ENCODE measurements at places on chromosomes 1 and 21.

GRCh38 chr1:160618763-160619274, 28.0 kb downstream of the SLAMF1 start:
- no peak for DNase-seq

DNA sequence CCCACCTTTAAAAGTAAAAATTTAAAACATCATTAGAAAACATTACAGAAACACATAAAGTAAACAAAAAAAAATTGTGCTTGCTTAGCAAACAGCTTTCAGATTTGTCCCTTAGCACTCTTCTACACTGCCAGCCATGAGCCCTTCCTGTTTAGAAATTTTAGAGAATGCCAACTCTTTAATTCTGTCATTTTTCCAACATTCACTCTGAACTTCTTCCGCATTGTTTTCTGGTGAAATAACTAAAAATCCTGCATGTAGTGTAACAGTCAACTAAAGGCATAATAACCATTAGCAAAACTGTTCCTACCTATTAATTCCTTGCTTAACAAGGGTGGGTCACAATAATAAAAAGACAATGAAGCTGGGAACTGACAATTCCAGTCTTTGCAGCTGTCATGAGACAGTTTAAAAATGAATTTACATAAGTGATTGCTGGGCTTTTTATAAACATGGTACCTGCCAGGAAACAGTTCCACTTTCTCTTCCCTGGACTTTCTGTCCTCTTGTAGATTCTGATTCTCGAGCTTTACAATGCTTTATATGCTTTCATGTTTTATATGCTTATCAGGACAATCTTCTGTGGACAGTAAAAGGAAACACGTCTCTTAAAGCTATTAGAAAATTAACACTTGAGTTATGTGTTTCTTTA, 19.0 kb downstream of the GNG12 start:
- no peak for DNase-seq

- DNase-seq: no peak
These were observed 64.1 kb downstream of the USP24 start for GRCh38 chr1:55150880-55151588.

GRCh38 chr1:19347533-19348172, 35.5 kb downstream of the SLC66A1 start:
- DNase-seq: no peak

DNA sequence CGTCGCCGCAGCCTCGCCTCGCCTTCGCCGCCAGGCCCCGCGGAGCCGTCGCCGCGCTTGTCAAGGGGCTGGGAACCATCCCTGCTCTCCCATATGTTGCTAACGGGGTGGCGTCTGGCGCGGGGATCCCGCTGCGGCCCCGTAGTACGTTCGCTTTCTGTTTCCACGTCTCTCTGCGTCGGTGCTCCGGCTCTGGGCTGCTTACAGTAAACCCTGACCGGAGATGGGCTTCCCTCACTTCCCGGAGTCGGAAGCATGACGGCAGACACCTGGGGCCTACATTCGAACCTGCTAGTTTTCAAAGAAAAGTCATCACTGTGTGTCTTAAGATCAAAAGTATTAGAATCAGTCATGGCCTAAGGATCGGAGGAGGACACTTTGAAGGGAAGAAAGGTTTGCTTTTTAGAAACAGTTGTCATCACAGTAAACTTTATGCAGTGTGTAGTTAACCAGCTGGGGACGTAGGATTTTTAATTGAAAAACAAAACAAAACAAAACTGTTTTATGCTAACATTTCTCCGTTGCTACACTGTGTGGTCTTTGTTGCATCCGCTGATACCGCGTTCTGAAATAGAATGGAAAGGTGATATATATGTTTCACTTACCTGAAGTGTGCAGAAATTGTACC, 69.0 kb downstream of the SLC35A3 start:
- DNase-seq: no peak

GRCh38 chr1:200368556-200368955, 41.3 kb downstream of the ZNF281 start:
- DNase-seq: no peak

DNA sequence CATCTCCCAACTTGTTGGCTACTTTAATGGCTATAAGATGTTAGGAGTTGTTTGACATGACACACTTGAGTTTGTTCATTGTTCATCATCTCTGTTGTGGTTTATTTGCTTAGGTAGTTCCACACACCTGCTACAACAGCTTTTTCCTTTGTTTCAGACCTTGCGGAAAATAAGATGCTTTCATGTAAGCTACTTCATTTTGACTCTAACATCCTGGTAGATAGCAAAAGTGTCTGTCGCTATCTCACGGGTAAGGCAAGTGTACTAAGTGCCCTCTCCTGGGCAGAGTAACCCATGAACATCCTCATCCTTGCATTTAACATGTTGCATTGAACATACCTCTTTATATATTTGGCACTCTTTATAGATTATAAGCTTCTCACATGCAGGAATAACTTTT, 1.6 kb upstream of the OR10T2 start:
- no peak for DNase-seq

GRCh38 chr1:199273837-199274379, 635.1 kb downstream of the PTPRC start:
- no peak for DNase-seq

DNA sequence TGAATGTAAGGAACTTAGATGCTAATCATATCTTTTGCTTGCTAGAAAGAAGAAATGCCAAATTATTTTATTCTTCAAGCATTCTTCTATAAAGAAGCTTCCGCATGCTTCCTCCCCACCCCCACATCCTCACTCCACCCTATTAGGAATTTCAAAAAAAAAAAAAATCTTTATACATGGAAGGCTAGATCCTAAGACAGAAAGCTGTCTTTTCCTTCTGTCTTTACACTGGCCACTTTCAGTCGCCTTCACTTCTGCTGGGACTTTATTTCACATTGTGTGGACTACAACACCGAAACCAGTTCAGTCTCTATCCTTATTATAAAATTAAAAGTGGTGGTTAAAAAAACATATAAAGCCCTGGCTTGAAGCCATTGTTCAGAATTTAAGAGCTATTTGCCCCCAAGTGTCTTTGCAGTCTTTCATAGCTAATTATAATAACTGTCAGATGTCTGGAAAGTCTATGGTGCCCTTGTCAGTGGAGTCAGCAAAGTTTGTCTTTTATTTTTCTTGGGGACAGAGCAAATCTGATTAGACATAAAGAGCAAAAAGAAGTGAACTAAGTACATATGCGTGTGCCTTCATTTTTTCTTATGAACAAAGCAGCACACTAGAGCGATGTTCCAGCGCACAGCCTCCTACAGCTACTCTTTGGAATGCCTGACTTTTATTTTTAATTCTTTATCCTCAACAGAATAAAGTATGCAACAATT, 297.7 kb downstream of the PTPRC start:
- no peak for DNase-seq

GRCh38 chr1:203733009-203733863, 31.7 kb upstream of the LAX1 start:
- no peak for DNase-seq

DNA sequence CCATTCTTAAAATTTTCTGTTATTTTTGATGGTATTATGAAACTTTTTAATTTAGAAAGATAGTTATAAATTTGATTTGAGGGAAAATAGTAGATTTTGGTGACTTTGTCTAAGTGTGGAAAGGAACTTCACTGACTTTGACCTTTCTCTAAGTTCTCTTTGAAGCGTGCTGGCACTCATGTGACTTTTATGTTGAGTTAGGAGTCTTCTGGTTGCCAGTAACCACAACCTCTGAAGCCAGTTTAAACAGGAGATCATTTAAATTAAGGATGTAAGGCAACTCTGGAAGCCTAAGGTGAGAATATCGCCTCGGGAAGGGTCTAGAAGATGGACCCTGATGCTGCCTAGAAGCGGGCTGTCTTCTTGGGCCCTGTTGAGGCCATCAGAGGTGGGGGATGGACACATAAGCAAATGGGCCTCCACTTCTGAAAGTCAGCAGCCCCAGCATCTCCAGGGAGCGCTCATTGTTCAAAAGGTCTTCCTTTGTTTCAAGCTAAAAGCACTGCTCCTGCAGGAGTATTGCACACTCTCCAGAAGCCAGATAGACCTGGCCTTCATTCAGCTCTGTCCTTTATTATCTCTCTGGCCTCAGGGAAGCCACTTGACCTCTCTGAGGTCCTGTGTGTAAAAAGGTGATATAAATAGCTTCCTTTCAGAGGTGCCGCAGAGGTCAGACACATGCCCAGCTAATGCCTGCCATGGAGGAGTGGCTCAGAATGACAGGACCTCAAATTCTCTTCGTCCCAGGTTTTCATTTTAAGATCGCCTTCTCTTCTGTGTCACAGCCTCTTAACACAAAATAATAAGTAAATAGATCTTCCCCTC, 5.1 kb upstream of the RCAN1 start:
- DNase-seq: no peak

DNA sequence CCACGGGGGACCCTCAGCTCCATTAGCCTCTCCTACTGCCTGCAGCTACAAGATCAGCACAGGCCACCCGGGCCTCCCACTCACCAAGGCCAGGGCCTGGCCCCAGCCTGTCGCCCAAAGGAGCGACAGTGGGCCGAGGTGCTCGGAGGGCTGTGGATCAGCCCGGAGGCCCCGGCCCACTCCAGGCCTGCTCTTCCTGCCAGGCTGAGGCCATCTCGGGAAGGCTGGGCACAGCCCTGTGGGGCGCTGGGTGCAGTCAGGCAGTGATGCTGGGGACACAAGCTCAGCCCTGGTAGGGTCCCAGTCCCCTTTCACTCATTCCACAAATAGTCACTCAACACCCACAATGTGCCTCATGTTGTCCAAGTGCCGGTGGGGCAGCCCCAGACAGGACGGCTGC, 58.8 kb downstream of the CASZ1 start:
- DNase-seq: no peak

GRCh38 chr1:84365225-84366221, 32.8 kb upstream of the DNASE2B start:
- DNase-seq: no peak

- DNase-seq: no peak
These were observed 28.4 kb downstream of the JUN start for GRCh38 chr1:58755468-58755872.

DNA sequence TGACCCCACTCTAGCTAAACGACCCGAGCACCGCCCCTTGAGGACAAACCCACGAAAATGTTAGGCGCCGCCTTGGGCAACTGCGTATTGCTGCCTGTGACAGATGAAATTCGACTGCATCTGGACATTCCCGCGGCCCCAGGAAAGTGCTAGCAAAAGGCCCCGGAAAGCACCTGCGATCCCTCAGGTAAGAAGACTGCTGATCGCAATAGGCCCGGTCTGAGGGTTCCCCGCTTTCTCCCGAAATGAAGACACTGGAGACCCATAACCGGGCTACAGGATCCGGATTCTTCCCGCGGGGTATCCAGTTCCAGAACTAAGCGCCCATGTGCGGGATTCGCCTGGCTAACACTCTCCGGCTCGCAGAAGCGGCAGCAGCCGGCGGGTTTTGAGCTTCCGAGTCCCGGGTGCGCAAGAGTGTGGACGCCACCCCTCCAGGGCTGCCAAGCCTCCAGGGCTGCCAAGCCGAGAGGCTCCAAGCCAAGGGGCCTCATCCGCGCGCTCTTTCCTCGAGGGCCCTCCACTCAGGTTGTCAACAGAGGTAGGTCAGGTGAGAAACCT, 157.9 kb upstream of the NBPF11 start:
- DNase-seq: peak; percentile 75

DNA sequence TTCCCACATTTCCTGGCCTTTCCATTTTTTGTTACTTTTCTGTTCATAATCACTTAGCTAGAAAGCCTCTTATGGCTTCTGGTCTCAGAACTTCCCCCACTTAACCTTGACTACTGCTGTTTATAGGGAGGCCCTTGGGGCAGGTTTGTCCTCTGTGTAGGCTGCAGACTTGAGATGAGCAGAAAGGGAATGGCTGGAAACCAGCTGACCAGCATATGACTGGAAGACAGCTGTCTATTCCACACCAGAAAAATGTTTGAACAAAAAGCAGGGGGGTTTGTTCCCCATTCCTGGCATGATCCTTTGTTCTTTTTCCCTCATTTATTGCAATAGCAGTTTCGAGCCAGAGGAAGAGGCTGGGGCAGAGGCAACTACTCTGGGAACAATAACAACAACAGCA, 4.9 kb upstream of the SH3D21 start:
- DNase-seq: no peak

DNA sequence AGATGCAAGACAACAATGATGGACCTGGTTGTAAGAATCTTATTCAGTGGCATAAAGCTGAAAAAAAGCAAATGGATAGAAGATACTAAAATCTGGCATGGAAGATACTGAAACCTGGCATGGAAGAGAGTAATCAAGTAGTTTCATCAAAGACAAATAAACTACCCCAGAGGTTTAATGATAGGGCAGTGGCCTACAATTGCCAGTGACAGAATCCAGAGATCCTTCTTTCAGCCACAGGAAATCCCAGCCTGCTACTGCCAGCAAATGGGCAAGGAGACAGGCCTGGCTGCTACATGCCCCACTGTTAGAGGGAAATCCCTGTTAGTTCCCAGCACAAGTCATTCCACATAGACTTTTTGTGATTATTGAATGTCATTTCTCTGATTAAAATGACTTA, 409.4 kb downstream of the VAV3 start:
- no peak for DNase-seq

DNA sequence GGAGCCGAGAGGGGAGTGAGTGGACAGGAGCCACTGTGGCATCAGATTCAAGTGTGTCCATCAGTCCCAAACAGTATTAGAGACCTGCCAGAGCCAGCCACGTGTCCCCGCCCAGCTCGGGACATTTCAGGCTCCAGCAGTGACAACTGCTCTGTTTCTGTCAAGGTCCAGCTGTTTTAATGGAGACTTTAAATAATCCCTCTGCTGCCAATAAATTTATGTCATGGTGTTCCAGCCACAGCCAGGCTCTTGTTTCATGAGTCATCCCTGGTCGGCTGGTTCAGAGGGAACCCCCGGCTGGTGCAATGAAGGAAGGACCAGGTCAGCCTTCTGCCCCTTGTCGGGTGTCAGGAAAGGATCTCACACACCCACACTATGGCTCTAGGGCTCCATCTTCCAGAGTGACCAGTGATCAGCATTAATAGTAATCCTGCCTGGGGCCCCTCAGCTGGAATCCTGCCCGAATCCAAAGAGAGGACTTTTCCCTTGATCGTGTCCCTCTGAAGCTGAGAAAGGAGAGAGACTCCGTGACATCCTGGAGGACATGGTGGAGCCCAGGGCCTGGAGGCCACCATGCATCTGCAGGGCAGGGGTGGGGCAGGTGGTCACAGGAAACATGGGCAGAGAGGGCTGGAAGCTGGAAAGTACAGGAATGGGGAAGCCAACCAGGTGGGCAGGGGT, 197.3 kb downstream of the MATN1 start:
- no peak for DNase-seq

GRCh38 chr1:9589144-9589718, 520 bp downstream of the TMEM201 start:
- no peak for DNase-seq

- DNase-seq: no peak
These were observed 110.4 kb downstream of the TNFSF18 start for GRCh38 chr1:172940174-172940855.

- no peak for DNase-seq
These were observed 23.8 kb downstream of the ZMPSTE24 start for GRCh38 chr1:40281853-40282252.

- no peak for DNase-seq
These were observed 40.2 kb upstream of the KCNA10 start for GRCh38 chr1:110559157-110559556.

- peak; percentile 33 for DNase-seq
These were observed 3.1 kb downstream of the LRP8 start for GRCh38 chr1:53324728-53325297.

DNA sequence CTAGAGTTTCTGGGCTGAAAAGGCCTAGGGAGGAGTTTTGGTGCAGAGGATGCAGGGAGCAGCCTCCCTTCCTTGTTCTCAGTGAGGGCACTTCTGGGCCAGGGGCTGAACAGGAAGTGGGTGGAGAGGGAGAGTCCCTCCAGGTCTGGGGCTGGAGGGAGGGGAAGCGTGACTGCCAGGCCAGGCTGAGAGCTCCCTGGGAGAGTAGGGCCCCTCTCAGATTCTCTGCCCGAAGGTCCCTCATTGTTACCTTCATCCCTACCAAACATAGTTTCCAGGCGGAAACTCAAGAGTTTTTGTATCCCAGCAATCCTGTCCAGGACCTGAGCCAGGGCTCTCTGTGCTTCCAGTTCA, 36.8 kb downstream of the CITED4 start:
- no peak for DNase-seq
